Myocyte (in vitro differentiated cells): ENCODE measurements at places on chromosomes 16 and 17. TPM values are rescaled to one million over a fixed set of nuclear protein-coding genes. Genes with fewer than 3 reads are reported as not detected.

CACNG5 gene
- total RNA-seq: not detected in 2 replicates

KCNJ2 gene
- 13.9 and 97.0 TPM in 2 replicates for total RNA-seq

KCNH6 gene
- not detected in 2 replicates for total RNA-seq

IRX5 gene
- 12.7 and 14.0 TPM in 2 replicates for total RNA-seq

SEPTIN12 gene
- total RNA-seq: not detected in 2 replicates

DNAAF8 gene
- 0.91 and 1.1 TPM in 2 replicates for total RNA-seq

KRTAP16-1 gene
- total RNA-seq: not detected in 2 replicates

FAM20A gene
- 0.16 and 0.37 TPM in 2 replicates for total RNA-seq

CLEC18B gene
- 1.2 and 1.6 TPM in 2 replicates for total RNA-seq

SYCE1L gene
- 0.45 and 1.2 TPM in 2 replicates for total RNA-seq

SCGB1C2 gene
- total RNA-seq: 1.1 TPM in 1 of 2 replicates, not detected in the other

KRT35 gene
- not detected in 2 replicates for total RNA-seq

MYL11 gene
- total RNA-seq: 6,226 and 7,274 TPM in 2 replicates

SDR42E2 gene
- total RNA-seq: not detected in 2 replicates

MSLN gene
- total RNA-seq: not detected in 2 replicates

CCL16 gene
- not detected in 2 replicates for total RNA-seq

KRTAP3-2 gene
- total RNA-seq: not detected in 2 replicates

GDPD3 gene
- 0.24 and 0.47 TPM in 2 replicates for total RNA-seq

IRF8 gene
- total RNA-seq: not detected in 2 replicates

TNS4 gene
- total RNA-seq: not detected in 2 replicates

SLC16A13 gene
- total RNA-seq: 0.10 and 0.75 TPM in 2 replicates

TNFRSF13B gene
- total RNA-seq: not detected in 2 replicates

NT5C3B gene
- total RNA-seq: 45.4 and 49.2 TPM in 2 replicates

PHAF1 gene
- 22.4 and 30.7 TPM in 2 replicates for total RNA-seq

KRT14 gene
- not detected in 2 replicates for total RNA-seq

TTYH2 gene
- 1.4 and 8.8 TPM in 2 replicates for total RNA-seq

HOXB1 gene
- not detected in 2 replicates for total RNA-seq
